HT1080 (cell line): ENCODE measurements at places on chromosomes 5 and 9.

DNA sequence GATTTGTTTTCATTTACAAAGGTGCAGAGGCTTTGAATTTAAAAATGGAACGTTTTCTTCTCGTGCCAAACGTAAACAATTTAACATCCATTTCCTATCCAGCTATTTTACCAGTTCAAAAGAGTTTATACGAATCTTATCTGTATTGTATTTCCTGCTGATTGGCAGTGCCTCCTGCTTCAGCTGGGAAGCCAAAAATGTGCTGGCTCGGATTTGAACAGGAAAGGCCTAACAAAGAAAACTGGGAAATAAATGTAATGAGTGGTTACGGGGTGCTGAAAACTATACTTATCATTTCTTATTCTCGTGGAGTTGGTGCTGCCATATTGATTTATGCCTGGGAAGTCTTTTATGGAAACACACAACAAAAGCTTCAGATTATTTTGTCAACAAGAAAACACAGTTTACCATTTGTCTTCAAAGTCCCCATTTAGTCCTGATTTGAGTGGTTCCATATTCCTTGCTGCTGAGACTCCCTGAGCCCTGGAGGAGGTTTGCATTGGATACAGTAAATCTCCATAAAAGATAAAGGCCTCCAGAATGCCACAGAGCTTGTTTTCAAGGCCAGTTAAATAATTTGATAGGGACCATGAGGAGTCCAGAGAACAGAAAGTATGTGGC is 507.4 kb downstream of the RASEF start:
- DNase-seq: no peak

GRCh38 chr9:27181381-27181780 is 72.4 kb downstream of the TEK start:
- peak; percentile 56 for DNase-seq

DNA sequence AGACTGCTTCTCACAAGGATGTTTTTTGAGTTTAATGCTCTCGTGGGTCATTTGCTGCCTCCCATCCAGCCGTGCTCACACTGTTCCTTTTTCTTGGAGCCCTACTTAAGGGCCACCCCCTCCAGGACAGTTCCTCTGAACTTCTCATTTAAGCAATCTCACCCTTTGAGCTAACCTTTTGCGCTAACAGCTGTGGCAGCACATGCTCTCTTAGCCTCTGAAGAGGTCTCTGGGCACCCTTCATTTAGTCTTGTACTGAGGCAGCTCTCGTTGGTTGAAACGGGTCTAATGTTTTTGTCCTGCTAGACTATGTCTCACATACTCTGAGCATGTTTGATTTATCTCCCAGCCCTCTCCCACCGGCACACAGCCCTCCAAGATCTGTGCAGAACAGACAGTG is 11.8 kb downstream of the ALDH1B1 start:
- DNase-seq: no peak

GRCh38 chr9:118271936-118272335 is 567.7 kb downstream of the TLR4 start:
- peak; percentile 28 for DNase-seq

- DNase-seq: no peak
These were observed 10.1 kb upstream of the ADRB2 start for GRCh38 chr5:148816357-148816756.

GRCh38 chr9:3455717-3456116 is 70.1 kb downstream of the RFX3 start:
- DNase-seq: no peak

DNA sequence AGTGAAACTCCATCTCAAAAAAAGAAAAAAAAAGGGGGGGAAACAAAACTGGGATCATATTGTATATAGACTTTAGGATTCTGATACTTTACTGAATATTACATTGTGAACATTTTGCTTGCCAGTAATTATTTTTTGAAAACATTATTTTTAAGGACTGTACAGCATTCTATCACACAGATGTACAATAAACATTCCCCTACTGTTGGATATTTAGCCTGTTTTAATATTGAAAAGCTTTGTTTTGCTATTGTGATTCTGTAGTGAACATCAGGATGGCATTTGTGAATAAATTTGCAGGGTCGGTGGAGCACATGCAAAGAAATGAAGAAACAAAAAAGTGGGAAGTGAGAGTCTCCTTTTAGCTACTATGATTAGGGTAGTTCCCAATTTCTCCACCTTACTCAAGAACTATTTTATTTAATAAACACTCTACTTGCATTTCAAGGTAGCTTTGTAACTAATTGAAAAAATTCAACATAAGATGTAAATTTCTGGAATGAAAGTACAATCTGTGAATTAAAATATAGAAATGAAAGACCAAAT is 18.7 kb downstream of the RASGRF2 start:
- DNase-seq: no peak

- DNase-seq: peak; percentile 63
These were observed 416.3 kb downstream of the NR2F1-AS1 start for GRCh38 chr5:93164690-93165089.

GRCh38 chr5:76714751-76715485 is 1.0 kb upstream of the F2R start:
- no peak for DNase-seq

DNA sequence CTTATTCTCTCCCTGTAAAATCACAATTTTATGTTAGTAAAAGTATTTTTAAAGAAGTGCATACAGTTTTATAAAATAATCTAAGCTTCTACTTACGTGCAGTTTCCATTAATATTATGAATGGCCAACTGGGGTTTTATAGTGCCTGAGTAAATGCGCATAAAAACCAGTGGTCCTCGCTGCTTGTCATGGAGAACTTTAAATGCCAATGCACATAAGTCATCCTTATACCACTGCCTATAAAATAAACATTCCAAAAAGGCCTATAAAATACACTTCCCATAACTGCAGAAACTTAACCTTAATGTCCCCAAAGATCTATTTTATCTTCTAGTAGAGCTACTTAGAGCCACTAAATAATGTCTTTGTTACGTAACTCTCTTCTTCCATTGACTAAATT is 28.5 kb downstream of the GFM2 start:
- DNase-seq: no peak

DNA sequence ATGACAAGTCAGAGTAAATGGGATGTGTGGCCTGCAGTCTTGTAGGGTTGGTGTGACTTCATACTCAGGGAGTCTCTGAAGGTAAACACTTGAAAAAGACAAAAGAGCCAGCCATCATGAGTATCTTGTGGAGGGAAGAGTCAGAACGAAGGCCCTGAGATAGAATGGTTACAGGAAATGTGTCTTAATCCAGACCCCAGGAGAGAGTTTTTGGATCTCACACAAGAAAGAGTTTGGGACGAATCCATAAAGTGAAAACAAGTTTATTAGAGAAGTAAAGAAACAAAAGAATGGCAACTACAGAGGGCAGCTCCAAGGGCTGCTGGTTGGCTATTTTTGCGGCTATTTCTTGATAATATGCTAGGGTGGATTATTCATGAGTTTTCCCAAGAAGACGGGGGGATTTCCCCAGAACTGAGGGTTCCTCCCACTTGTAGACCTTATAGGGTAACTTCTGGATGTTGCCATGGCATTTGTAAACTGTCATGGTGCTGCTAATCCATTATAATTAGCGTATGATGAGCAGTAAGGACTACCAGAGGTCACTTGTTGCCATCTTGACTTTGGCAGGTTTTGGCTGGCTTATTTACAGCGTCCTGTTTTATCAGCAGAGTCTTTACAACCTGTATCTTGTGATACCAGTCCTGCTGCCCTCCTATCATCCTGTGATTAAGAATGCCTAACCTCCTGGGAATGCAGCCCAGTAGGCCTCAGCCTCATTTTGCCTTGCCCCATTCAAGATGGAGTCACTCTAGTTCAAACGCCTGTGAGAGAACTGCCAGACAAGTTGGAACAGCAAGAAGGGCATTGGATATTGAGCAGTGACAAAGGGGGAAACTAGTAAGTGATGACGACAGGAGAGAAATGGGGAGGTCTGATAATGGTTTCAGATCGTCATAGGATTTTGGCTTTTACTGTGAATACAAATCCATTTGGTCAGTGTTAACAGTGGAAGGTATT is 34.0 kb downstream of the MTRR start:
- no peak for DNase-seq

GRCh38 chr5:55037046-55037771 is 13.2 kb downstream of the GZMK start:
- peak; percentile 20 for DNase-seq

DNA sequence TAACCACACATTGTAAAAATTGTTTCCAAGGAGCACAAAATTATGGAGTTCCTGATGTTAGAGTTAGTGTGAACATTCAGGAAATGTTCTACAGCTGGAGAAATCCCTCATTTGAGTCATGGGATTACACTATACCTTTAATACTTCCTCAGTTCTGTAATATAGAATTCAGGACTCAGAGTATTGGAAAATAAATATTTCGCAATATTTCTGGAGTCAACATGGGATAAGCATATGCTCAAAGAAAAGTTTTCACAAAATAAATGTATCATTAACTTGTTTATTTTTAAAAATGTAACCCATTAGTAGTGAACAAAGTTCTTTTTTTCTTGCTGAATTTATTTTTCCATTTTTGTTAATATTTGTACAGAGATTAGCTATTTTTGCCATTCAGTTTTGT is 8.6 kb downstream of the CYLC2 start:
- DNase-seq: no peak

DNA sequence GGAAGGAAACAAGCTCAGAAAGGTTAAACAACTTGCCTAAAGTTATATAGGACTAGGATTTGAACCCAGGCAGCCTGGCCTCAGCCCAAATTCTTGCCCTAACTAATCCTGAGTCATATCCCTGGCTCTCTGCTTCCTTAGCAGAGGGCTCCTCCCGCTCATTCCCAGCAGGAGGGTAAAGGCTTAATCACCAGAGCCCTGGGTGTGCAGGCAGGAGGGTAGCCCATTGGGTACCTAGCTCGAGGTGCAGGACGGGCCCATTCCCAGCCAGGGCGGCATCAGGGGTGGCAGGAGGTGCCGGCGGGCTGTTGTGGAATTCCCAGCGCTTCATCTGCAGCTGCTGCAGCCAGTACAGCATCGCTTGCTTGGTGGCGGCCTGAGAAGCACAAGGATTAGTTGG is 3.9 kb downstream of the TBC1D2 start:
- DNase-seq: peak; percentile 93

DNA sequence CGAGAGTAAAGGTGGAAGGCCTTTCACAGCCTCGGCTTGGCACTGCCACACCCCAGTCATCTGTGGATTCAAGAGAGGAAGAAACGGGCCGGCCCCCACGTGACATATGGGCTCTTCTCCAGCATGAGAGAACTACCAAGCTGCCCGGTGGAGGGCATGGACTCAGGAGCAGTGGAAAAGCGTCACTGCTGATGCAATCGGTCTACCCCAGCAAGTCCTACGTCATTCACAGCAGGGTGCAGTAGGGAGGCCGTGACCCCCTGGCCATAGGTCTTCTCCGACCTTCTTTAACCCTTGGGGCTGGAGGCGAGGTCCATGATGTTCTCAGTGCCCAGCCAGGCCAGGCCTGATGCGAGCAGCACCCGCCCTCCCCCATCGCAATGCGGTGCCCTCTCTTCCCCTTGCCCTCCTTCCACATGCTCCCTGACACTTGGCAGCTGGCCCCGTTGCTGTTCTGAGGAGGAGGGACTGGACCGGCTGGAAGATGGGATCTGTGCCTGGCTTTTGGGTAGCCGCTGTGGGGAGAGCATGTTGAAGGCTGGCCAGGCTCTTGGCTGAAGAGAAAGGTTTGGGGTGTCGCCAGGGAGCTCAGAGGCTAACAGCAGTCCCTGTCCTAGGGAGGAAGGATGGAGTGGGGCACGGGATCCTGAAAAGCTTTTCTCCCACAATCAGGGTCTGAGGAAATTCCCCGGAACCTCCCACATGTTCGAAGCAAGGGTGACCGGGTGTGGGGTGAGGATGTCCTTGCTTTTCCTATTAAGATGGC is 89.8 kb downstream of the LIFR start:
- DNase-seq: no peak

DNA sequence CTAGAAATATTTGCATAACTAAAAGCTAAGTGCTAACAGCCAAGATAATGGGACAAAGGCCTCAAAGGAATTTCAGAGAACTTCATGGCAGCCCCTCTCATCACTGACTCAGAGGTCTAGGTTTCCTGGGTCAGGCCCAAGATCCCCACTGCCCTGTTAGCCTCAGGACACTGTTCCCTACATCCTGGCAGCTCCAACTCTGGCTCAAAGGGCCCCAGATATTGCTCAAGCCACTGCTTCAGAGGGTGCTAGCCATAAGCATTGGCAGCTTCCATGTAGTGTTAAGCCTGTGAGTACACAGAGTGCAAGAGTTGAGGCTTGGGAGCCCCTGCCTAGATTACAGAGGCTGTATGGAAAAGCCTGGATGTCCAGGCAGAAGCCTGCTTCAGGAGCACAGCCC is 998.1 kb downstream of the TLE1 start:
- DNase-seq: peak; percentile 1

DNA sequence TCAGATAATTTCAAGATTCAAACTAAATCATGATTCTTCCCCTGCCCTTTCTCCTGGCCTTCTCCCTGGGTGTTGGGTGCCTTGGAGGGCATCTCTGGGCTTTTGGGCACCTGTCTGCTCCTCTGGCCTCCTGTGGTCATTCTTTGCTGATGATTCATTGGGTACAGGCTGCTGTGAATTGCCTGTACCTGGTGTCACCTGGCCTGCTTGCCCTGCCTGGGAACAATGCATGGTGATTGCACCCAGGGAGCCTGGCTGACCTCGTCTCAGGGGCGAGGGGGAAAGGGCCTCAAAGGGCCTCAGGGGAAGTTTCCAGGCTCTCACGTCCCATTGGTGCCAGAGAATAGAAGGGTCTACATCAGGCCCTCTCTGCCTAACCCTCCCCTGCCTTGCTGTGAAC is 20.1 kb upstream of the CKMT2 start:
- DNase-seq: no peak

DNA sequence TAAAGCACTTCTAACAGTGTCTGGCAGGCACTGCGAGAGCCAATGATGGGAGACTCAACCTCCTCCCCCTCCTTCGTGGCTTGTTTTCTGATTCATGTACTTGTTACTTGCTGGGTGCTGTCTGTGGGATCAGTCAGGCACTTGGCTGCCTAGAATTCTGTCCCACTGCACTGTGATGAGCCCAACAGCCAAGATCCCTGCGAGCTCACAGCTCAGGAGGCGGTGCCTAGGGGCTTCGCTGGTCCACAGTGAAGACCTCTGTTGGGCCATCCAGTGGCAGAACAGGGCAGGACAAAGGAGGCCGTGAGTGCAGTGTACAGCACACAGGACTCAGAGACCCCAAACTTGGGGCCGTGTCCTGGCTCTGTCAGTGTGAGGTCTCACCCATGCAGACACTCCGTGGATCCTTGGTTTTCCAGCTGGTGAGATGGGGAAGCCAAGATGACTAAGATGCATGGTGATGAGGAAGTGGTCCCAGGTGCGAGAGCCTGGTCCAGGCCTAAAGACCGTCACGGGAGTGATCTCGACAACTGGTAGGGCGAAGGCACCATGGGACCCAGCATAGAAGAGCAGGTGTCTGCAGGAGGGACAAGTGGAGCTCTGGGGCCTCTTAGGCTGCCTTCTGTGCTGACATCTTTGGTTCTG is 19.5 kb downstream of the MYMK start:
- no peak for DNase-seq

DNA sequence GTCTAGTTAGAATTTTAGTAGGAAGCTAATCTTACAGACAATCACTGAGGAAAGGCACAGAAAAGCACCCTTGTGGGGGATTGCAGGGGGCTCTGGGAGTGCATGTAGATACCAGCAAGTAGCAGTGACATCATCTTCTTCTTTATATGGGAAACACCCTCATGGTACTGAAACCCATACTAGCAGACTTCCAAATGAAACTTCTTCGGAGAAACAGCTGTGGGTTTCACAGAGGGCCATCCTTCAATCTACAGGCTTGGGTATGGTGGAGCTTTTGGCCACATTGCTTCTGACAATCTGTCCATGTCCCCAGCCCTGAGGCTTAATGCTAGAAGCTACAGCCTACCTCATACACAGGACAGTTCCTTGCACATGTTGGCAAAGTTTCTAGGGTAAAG is 165.2 kb upstream of the NFIB start:
- no peak for DNase-seq

GRCh38 chr9:23741351-23741750 is 84.7 kb downstream of the ELAVL2 start:
- DNase-seq: no peak
